ENCODE measurements at places on chromosomes 13 and 19.

DNA sequence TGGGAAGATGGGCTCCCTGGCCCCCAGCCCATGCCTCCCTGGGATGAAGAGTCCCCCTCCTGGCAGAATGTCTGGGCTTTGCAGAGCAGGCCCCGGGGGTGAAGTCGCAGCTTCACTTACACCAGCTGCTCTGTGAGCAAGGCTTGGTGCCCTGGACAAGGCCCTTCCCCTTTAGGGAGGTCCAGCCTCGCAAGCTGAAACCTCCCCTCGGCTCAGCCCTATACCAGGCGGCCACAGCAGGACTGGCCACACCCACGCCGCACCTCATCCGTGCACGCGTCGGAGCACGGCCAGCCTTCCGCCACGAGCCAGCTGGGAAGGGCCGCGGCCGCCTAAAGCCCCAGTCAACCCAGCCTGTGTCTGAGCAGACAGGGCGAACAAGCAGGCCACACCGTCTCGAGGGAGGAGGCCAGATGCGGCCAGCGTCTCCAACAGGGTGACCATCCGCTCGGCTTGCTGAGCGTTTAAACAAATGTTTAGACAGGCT, 83.2 kb upstream of the MCF2L start:
- peak; percentile 67 for DNase-seq

GRCh38 chr13:63605403-63605802, 2189.8 kb upstream of the PCDH20 start:
- DNase-seq = no peak

DNA sequence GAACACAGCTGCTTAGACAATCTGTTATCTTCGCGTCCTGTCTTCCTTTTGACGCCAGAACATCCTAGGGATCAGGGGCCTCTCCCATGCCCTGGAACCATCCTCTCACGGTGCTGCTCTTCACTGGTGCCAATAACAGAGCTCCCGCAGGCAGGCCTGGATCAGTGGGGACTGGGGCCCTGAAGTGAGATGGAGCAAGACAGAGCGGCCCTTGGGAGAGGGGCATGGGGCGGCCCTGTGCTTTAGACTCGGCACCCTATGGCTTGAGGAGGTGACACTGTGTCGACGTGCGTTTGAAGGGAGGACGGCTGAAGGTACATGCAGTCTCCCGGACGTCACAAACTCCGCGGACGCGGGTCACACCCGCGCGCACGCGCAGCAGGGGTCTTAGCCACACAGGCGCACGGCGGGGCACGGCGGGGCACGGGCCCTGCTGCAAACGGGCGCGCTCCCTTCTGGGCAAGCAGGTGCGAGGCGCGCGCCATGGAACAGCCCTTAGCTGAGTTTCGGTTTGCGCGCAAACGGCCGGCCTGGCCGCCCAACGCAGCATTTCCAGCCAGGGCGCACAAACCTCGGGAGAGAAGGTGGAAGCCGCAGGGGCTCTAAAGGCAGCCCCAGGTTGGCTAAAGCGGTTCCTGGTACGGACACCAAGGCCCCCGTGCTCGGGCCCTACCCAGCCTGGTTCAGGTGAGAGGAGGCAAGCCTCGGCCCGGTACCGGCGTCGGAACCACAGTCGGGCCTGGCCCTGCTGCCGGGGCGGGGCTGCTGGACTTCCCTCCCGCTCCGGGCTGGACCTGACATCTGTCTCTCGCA, 16.5 kb upstream of the RNF17 start:
- peak; percentile 32 for DNase-seq

DNA sequence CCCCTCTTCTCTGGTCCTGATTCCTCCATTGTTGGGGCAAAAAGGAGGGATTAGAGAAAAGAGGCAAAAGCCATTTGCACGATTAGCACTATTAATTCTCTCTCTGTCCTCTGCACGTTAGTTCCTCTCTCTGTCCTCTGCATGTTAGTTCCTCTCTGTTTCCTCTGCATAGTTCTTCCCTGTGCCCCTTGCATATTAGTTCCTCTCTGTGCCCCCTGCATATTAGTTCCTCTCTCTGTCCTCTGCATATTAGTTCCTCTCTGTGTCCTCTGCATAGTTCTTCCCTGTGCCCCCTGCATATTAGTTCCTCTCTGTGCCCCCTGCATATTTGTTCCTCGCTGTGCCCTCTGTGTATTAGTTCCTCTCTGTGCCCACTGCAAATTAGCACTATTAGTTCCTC, 847.2 kb upstream of the GPC6 start:
- no peak for DNase-seq

GRCh38 chr19:18634612-18635297, 2.1 kb upstream of the KLHL26 start:
- DNase-seq = no peak

- no peak for DNase-seq
These were observed 928 bp upstream of the PNPLA6 start for GRCh38 chr19:7534531-7535046.

- no peak for DNase-seq
These were observed 148.5 kb upstream of the TSHZ3 start for GRCh38 chr19:31497709-31498108.

GRCh38 chr13:44365008-44365407, 8.6 kb upstream of the SERP2 start:
- no peak for DNase-seq

GRCh38 chr13:113774177-113775107, 15.4 kb downstream of the TMEM255B start:
- no peak for DNase-seq

- no peak for DNase-seq
These were observed 59.0 kb downstream of the GSX1 start for GRCh38 chr13:27851096-27851850.

DNA sequence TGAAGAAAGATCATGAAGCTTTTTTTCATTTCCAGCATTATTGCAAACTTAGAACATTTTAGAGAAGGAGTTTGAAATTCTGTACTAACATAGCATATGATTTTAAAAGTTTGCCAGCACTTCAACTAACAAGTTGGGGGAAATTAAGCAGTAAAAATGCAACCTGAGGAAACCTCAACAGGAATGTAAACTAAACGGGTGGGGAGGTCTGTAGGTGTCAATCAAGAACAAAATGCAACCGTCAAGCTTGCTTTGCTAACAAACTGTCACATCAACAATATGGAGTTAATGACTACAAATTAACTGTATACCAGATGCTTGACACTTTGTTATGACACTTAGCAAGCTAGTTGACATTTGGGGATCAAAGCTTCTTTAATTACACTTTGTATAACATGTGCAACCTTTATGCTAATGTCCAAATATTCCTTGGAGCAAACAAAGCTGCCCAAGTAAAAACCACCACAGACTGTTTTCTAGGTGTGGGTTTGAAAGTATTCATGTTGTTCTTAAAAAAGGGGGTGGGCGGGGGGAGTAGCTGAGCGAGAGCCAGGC, 52.1 kb downstream of the DACH1 start:
- DNase-seq = no peak

DNA sequence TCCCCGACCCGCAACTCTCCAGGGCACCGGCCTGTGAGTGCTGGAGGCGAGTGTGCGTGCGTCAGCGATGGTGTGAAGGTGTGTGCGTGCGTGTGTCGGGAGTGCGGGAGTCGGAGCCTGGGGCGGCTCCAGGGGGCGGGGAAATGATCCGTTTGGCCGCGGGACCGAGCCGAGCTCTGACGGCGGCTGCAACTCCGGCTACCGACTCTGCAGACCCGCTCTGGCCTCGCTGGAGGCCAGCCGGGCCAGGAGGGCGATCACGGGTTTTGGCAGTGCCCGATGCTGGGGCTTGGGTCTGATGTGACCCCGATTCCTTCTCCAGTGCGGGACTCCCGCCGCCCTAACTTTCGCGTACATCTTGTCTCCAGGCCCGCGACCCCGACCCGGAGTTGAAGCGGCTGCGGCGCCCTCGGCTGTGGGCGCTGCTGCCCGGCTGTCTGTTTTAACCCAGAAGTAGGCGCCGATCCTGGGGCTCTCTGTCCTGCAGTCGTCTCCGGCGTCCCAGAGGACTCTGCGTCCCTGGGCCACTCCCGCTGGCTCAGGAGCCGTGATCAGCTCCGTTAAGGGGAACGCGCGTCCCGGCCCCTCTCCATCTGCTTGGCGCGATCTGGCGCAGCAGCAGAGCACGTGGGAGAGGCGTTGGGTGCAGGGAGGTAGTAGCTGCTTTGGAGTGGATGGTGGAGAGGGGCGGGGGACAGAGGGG, 1.2 kb downstream of the CHST8 start:
- DNase-seq = peak; percentile 49

DNA sequence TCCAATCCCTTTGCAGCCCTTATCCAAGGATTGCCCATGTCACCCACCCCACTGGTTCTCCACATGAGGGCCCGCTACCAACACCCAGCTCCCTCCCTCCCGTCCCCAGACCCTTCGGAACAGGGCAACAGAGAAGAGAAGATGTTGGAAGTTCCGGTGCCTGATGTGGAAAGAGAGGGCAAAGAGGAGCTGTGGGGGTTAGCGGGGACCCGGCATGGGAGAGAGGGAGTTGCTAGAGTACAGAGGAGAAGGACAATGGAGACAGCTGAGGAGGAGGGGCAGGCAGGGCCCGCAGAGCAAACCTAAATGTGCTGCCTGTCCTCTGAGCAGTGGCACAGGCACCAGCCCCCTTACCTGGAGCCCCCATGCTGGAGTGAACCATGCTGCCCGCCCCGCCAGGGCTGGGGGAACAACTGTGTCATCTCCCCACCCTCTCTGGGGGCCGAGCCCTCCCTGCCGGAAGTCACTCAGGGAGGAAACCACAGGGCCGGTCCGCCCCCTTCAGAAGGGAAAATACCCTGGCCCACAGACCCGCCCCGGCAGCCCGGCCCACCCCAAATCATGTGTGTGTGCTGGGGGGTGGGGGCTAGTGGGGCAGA, at the start of gene POU2F2:
POU2F2 (minus strand) TSS at position 417 of the 599 bp plus-strand sequence; CDS start at position 382, 35 bp downstream.
- DNase-seq = no peak

DNA sequence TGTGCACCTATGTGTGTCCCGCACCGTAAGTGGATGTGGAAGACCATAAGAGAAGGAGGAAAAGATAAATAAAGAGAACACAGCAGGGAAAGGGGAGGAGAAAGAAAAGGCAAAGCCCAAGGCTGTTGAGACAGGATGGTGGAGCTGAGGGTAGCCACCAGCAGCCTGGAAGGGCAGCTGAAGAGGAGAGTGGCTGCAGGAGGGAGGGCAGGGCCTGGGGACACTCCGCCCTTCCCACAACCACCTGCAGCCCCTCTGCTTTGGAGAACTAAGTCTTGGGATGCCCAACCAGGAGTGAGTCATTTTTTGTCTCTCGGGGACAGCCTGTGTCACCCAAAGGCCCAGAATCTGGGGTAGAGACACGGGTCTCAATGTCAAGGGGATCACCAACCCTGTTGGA, 26.4 kb upstream of the CCNE1 start:
- no peak for DNase-seq

- no peak for DNase-seq
These were observed 3.1 kb downstream of the RANBP3 start for GRCh38 chr19:5974721-5975387.

GRCh38 chr13:78679329-78679728, 20.4 kb upstream of the OBI1 start:
- no peak for DNase-seq

DNA sequence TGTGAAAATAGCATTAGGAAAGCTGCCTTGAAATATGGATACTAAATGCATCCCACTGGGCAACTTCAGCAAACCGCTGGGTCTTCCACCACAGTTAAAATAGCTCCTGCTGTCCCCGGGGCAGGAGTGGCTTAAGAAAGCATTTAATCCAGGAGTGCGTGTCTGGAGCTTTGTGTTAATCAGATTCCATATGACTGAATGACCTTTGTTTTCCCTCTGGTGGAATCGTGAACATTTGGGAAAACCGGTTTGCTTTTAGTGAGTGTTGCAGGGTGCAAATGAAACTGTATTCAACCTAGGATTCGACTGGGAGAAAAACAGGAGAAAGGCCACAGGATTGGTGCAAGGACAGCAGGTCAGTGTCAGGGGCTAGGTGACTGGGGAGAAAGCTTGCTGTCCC, 237.6 kb upstream of the MAB21L1 start:
- no peak for DNase-seq

DNA sequence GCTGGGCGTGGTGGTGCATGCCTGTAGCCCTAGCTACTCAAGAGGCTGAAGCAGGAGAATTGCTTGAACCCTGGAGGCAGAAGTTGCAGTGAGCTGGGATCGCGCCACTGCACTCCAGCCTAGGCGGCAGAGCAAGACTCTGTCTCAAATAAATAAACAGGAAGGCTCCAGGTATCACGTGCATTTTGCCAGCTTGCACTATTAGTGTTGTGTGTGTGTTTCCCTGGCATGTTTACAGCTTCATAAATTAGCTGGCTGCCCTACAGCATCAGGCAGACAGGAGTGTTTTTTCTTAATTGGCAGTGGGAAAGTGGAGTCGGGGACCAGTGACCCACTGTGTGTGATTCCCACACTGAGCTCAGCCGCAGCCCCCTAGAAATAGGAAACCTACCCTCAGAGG, 32.6 kb downstream of the SHISA2 start:
- DNase-seq = no peak

GRCh38 chr19:27753622-27754021, 1459.3 kb downstream of the UQCRFS1 start:
- DNase-seq = no peak

- DNase-seq = peak; percentile 71
These were observed 21.6 kb downstream of the VASP start for GRCh38 chr19:45528744-45529419.

DNA sequence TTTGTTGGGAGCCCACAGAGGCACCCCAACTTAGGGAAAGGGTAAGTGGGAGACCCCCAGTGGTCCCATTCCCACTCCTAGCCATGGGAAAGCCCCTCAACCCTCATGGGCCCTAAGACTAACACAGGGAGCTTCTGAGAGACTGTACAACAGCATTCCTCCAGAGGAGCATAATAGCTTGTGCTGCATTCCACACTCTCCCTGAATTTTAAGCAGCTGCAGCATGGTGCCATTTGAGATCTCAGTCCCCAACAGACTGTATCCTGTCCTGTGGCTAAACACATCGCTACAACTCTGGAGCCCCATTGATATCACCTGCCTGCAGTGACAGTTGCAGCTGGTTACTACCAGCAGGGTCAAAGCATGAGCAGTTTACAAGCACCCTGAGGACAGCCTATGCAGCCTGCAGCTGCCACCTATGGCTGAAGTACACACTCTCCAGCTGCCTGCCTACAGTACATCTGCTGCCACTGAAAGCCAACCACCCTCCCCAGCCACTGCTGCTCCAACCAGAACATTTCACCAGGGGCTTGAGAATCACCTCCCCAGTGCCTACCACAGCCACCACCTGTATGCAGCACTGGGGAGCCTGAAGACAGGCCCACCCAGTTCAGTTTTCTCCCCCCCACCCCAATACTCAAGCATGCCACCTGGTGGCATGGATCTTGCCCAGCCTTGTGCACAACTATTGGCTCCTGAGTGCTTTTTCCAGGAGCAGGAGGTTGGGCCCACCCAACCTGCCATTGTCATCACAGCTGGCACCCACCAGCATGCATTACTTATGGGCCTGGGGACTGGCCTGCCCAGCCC, 557.3 kb downstream of the GPC5 start:
- DNase-seq = no peak

DNA sequence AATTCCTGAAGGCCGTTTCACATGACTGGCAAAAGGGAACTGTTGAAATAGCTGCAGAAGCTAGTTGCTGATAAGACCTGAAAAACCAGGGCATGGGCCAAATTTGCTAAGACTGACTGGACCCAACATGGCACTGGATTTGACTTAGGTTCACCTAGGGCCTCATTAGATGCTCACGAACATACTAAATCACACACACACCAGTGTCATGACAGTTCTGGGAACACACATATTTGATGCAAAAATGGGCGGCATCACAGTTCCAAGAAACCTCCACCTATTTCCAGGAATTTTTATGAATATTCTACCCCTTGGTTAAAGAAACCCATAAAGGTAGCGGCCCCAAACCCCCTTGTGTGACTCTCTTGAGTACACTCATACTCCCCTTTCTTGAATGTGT, 99.6 kb upstream of the OBI1 start:
- DNase-seq = no peak

Data from NCI-H526 treated with DMSO at 0.1 percent for 48 hours (cell line).